ENCODE measurements at places on chromosomes 4 and X.

GRCh38 chr4:182684796-182685195, 232.4 kb downstream of the DCTD start:
- no peak for DNase-seq

DNA sequence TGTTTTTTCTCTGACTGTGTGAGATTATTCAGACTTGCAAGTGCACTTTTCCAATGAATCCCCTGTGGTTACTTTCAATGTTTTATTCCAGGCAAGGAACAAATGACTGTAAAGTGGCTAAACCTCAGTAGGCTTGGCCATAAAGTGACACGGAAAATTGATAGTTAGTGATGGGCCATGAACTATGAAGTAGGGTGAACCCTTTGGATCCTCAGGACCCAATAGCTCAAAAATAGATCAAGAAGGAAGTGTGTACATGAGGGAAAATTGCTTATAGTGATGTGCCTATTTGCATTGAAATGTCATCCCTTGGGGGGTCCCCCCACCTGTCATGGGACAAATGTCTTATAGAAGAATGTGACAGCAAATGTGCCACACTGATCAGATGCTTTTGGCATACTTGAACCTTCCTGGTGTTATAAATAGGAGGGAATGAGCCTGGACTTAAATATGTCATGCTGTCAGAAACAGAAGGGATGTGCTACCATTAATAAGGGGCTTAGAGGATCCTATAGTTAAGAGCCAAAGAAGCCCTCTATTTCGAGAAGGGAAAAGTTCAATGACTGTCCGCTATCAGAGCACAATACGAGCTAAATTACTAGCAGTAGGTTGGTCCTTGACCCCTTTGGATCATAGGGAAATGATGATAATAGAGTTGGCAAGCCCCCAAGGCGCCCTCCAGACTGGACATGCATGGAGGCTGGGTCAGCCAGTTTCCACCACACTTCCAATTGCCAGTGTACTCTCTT, 30.3 kb downstream of the SLC16A2 start:
- no peak for DNase-seq

DNA sequence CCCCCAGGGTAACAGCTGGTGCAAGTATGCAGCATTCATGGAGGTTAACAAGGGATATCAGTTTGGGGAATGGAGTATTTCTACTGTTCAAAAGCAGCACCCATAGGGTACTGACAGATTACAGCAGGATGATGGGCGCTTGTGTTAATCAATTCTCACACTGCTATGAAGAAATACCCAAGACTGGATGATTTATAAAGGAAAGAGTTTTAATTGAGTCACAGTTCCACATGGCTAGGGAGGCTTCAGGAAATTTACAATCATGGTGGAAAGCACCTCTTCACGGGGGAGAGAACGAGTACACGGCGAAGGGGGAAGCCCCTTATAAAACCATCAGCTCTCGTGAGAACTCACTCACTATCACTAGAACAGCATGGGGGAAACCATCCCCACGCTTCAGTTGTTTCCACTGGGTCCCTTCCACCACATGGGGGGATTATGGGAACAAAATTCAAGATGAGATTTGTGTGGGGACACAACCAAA, 64.1 kb downstream of the TNIP2 start:
- peak; percentile 19 for DNase-seq

GRCh38 chr4:83257811-83258210, 26.8 kb downstream of the COQ2 start:
- DNase-seq, result no peak

- no peak for DNase-seq
Measured at GRCh38 chr4:41134581-41134980, 79.8 kb downstream of the APBB2 start.

DNA sequence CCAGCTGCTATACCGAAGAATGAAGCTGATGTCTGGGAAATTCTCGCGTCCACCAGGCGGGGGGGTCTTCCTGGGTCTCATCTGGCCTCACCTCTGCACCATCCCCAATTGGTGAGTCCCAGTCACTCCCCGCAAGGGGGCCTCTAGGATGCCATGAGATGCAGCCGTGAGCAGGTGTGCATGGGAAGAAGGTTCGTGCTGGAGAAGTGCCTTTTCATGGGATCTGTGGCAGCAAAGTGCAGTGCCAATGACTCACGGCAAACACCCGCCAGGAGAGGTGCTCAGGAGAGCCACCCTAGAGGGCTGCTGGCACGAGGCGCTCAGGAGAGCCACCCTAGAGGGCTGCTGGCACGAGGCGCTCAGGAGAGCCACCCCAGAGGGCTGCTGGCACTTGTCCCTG, 55.1 kb downstream of the CPZ start:
- no peak for DNase-seq

DNA sequence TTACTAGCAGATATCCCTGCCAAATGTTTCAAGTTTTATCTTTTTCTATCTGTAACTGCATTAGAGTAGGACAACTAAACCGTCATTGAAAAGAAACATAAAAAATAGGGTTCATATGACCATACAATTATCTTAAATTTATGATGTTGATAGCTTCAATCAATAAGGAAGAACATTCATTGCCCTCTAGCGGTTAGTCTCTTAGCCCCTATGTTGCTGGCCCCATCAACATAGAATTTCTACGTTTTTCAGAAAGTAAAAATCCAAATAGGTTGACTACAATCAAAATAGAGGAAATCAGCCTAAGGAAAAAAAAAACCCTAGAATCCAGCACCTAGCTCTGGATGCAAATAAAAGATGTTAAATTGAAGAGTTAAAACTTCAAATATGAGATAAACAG, 225.1 kb upstream of the ITM2A start:
- DNase-seq, result no peak

DNA sequence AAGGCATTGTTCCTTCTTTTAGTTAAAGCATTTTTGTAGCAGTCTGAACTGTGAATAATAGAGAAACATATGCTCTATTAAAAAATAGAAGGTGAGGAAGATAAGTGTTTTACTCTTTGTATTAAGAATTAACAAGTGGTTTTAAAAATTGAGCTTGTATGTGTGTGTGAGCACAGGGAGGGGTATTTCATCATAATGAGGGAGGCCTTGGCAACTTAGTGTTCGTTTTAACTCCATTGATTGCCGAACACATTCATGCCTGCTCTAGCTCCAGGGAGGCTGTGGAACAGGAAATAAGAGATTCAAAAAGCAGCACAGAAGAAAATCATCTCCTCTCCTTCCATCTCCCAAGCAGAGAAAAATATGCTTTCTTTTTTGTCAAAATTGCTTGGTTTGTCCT, 14.8 kb downstream of the SHROOM3 start:
- DNase-seq, result no peak

DNA sequence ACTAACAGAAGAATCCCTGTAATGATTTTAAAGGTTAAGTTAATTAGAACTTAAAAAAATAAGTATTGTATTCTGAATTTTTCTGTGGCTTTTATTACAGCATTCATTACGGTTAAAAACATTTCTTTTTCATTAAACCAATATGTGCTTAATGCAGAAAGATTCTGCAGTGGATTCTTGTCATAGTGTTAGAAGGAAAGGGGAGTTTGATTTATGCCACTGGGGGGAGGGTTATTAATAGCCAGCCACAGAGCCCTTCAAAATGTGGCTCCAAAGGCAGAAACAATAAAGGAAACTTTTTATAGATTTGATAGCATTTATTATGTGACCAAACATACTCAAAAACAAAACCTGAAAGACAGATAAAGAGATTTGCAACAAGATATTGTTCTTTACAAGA, 9.1 kb downstream of the SMAD1 start:
- no peak for DNase-seq

- no peak for DNase-seq
Measured at GRCh38 chr4:38668203-38668971, 4.4 kb downstream of the KLF3 start.

DNA sequence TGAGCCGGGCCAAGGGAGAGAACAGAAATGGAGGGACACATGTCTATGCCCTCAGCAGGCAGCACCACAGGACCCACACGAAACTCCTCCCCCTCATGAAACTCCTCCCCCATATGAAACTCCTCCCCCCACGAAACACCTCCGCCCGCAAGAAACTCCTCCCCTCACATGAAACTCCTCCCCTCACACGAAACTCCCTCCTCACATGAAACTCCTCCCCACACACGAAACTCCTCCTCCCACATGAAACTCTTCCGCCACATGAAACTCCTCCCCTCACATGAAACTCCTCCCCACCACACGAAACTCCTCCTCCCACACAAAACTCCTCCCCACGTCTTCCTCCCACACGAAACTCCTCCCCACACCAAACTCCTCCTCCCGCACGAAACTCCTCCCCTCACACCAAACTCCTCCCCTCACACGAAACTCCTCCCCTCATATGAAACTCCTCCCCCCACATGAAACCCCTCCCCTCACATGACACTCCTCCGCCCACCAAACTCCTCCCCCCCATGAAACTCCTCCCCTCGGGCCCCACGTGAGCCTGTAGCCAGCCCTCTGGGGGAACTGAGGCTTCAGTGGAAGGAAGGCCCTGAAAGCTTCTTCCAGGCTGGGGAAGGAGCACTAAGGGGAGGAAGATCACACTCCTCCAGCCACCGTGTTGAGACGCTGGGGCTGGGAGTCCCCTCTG, 15.2 kb downstream of the ADRA2C start:
- DNase-seq, result no peak

DNA sequence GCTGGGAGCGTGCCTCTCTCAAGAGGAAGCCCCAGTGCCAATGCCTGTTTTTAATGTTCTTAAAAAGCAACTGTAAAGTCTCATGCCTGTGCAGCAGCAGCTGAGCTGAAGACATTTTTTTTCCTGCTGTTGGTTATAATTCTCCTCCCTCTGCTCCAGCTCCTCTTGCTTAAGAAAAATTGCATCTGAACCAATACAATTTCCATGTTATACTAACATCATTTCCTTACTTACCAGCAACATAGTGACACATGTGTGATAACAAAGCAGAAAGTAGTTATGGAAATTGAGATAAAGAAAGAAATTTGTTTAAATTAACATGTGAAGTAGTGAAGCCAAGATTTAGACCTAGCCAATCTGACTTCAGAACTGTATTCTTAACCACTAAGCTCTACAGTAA, 101.4 kb downstream of the TBC1D19 start:
- no peak for DNase-seq

GRCh38 chr4:145851511-145852201, 87.0 kb downstream of the ZNF827 start:
- no peak for DNase-seq

GRCh38 chr4:110869862-110870572, 247.1 kb upstream of the PITX2 start:
- no peak for DNase-seq

GRCh38 chr4:10023050-10023419, 1.7 kb upstream of the SLC2A9 start:
- DNase-seq, result no peak
